ENCODE measurements at places on chromosomes 4 and X.
A peak's percentile ranks its signal among the peaks of the same experiment; 100 is the strongest.

- DNase-seq = peak; percentile 40
Observed at GRCh38 chr4:83075311-83076095, 39.0 kb downstream of the PLAC8 start.

DNA sequence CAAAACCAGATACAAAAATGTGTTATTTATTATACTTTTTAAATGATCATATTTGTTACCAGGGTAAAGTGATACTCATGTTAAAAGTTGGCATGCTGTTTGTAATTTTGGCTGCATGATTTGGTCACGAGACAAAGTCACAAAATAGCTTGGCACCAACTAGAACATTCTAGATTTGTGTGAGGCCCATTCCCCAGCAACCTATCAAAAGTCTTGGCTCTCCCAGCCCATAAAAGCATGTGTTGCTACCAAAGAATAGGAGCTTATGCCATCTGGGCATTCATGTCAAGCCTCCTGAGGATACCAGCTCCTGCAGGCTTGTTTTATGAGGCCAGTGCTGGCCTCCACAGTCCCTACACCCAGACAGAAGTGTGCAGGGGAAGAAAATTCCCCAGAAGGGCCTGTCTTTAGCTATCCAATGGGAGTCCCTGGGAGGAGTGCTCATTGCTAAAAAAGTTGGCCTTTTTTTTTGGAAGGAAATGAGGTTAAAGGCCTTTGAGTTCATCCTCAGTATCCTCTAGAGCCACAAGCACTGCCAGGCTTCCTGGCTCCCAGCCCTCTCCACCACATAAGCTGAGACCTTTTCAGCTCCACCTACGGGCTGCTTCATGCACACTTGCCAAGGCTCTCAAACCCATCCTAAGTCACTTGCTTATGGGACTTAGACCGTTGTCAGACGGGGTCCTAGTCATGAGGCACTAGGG lies 211.9 kb upstream of the EOLA2 start:
- DNase-seq = no peak

GRCh38 chr4:163930086-163930485 lies 435.6 kb downstream of the TMA16 start:
- no peak for DNase-seq

GRCh38 chr4:101155945-101156344 lies 191.4 kb downstream of the PPP3CA start:
- no peak for DNase-seq

DNA sequence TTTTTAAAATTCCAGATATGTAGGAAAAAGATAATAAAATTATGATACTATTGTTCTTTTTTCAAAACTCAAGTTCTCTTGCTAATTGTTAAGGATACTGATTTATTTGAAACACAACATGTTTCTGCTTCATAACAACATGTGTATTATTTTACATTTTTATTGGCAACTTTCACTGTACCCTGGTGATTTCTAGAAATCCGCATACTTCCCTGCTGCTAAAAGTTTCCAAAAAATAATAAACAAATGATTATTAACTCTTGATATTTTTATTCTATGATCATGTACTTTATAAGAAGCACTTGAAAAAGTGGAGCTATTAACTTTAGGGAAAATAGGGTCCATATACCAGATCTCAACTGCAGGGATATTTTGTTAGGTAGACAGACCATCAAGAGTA lies 71.2 kb upstream of the HCCS start:
- DNase-seq = no peak
